ENCODE measurements at places on chromosomes 3 and 15.

GRCh38 chr15:90820481-90820880 is 47.9 kb upstream of the FURIN start:
- no peak for DNase-seq

- DNase-seq, result no peak
Measured at GRCh38 chr3:185717121-185717520, 107.7 kb downstream of the IGF2BP2 start.

DNA sequence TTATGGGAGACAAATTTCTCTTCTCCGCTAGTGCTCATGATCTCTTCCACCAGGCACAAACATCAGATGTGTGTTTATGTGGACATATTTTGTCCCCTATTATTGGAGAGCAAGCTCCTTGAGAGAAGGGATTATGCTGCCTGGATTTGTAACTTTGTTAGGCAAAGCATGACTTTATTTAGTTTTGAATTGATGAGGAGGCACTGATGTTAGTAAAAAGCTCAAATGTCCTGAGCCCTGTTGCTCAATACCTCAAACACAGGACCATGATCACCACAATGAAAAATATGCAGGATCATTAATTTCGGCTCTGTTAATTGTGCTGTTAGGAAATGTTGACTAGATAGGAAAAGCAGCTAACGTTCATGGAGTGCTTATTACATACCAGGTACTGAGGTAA is 29.1 kb downstream of the SCG5 start:
- no peak for DNase-seq

DNA sequence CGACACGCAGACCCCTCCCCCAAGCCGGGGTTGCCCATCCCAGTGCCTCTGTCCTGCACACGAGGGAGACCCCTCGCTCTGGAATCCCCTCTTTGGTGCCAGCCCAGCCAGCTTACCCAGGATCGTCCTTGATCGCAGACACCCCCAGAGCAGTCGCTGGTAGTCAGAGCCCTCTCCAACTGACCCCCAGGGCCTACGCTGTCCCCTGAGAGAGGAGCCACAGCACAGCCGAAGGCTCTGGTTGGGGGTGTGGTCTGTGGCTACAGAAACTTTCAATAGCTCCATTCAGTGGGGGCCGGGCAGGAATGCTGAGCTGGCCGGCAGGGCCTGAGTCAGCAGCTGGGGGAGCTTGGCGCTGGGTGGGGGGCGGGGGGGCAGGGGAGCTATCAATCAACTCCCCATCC is at the start of gene LCTL:
TSS of gene LCTL (minus strand) at position 258 of the 404 bp plus-strand sequence. CDS start 633 bp downstream, outside the sequence.
- DNase-seq, result no peak

DNA sequence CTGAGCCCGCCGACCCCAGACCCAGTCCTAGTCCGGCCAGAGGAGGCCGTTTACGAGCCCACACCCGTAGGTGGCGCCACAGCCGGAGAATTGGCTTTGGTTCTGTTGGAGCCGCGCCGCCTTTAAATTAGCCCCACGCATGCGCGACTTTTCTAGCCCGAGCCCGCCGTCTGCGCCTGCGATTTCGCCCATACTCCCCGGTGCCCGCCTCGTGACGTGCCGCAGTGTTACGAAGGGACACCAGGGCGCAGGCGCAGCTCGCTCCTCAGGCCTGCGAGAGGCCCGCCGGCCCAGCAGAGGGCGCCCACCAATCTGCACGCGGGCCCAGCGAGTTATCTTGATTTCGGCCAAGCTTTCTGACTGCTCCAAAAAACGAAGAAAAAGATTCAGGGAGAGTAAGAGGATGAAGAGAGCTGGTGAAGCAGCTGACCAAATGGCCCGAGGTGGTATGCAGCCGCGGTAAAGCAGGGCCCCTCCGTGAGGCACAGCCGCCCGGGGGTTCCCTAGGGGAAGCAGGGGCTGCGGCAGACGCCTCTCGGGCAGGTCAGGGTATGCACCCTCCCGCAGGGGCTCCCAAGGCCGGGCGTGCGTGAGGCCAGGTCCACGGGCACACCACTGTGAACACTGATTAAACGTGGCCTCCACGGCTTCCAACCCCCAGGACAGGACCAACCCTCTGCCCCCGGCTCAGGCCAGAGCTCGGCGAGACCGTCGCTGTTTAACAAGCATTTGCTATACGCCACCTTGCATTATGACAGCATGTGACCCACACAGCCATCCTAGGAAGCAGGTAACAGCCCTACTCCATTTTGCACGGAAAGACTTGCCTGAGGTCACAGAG is 32.8 kb downstream of the RPN1 start:
- DNase-seq, result no peak

GRCh38 chr3:44348993-44349392 is 10.4 kb downstream of the TCAIM start:
- DNase-seq, result no peak

DNA sequence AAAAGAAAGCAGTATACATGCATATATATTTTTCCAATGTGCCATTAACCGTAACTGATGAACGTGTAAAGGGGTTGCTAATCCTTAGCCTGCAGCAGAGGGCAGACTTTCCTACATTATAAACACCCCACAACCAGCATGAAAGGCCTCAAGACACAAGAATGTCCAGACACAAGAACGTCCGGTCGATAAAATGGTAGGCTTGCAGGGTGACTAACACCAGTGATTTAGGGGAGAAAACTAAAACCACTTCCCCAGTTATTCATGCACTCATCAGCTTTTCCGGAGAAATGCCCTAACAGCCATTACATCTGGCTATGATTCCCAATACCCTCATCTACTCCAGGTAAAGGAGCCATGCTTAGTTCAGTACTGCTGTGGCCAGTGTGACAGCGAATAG is 57.4 kb downstream of the LRTM1 start:
- peak; percentile 75 for DNase-seq

DNA sequence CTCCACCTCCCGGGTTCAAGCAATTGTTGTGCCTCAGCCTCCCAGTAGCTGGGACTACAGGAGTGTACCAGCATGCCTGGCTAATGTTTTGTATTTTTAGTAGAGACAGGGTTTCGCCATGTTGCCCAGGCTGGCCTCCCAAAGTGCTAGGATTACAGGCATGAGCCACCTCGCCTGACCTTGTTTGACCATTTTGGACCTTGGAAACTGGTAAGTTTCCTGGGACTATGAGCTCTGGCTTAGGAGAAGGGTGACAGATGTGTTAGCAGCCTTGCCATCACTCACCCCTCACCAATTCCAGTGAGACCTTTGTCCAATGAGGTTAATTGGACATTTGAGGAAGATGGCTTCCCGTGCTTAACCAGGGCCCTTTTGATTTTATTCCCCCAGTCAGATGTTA is 19.9 kb downstream of the DNASE1L3 start:
- DNase-seq, result no peak

Measured in RKO (cell line).